Neural crest cell (in vitro differentiated cells): ENCODE measurements at places on chromosomes 1 and 21.

- DNase-seq = no peak
Observed at GRCh38 chr1:209526137-209526536, 57.4 kb upstream of the CAMK1G start.

DNA sequence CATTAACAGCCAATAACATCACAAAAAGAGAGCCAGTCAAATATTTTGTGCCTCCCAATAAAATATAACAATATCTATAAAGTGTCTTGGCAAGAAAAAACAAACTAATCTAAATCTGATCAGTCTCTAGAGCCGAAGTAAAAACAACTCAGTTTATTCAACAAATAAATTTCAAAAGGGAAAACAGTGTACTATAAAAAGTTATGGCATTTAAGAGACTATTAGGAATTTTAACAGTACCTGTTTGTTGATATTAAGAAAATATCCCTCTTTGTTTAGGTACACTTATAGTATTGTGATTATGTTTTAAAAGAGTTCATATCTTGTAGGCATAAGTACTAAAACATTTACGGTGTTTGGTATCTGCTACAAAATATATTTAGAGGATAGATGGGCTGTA, 36.6 kb upstream of the C1orf53 start:
- no peak for DNase-seq

DNA sequence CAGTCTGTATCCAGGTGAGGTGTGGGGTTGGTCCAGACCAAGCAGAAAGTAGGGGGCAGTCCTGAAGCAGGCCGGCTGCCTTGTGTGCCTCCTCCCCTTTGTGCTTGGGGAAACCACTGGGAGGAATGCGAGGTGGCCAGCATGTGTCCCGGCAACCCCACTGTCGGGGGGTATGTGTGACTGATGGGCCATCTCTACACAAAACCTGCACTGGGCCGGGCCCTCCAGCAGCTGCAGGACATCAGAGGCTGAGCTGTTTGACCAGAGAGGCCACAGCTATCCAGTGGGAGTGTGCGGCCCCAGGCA, 33.3 kb downstream of the TMEM51 start:
- DNase-seq = no peak

DNA sequence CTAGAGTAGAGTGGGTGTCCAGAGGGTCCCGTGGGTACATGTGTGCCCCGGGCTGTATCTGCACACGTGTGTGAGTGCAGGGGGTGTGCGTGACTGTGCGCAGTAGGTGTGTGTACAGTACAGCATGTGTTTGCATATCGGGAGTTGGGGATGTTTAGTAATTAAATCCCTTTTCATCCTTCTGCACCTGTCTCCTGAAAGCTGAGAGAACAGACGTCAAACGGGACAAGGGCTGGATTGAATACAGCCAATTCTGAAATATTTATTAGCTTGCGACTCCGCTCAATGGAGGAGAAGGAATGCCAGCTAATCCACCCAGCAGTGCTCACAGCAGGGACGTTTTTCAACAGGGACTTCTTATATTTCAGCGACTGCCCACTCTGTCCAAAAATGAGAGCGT, 44.7 kb upstream of the CASZ1 start:
- DNase-seq = no peak

GRCh38 chr1:98472878-98473277, 188.6 kb upstream of the SNX7 start:
- no peak for DNase-seq

GRCh38 chr1:54267815-54268761, 68.1 kb downstream of the MRPL37 start:
- DNase-seq = no peak

- no peak for DNase-seq
Observed at GRCh38 chr1:221637641-221638041, 104.2 kb downstream of the DUSP10 start.

- DNase-seq = no peak
Observed at GRCh38 chr1:27833470-27833869, 2.9 kb downstream of the PPP1R8 start.

GRCh38 chr21:18894387-18894786, 490.8 kb upstream of the TMPRSS15 start:
- DNase-seq = no peak

DNA sequence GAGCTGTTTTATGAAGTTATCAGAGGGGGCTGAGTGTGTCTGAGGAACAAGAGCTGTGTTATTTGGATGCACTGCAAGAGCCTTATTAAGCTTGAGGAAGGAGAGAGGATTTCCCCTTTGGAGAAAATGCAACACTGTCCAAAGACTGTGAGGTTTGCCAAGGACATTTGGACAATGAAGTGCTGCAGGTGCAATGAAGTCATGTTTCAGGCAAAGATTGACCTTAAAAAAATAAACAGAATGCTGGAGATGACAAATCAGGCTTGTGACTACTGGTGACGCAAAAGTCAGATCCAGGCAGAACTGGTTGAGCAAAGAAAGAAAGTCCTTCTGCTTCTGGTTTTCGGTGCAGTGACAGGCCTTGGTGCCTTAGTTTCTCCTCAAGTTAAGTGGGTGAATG, 125.2 kb upstream of the KIAA0040 start:
- DNase-seq = no peak

DNA sequence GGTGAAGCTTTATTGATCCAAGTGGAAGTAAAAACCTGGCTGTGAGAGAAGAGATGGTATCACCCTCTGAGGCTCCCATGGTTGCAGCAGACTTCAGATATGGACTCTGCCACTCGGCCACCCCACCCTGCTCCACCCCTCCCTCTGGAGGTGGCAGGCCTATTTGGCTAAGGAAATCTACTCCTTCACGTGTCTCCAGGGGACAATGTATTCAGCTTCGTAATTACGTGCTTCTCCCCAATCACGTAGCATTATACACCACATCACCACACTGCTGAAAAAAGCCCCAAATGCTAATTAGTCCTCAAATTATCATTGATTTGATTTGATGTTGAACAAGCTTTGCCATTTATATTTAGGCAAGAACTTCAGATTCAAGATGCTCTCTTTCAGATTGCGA, 220.7 kb downstream of the OMA1 start:
- no peak for DNase-seq

DNA sequence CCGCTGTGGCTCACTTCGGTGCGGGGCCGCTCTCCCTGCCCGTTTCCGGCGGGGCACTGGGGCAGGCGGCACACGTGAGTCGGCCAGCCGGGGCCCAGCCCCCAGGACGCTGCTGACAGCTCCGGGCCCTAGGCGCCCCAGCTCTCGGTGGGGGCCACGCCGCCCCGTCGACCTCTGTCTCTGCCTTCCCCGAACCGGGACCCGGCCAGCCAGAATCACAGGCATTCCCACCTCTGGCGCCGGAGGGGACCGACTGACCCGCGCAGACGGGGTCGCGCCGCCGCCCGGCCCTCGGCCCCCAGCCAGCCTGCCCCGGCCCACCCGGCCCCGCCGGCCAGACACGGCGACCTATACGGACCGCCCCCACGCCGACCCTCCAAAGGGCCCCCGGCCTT, 755 bp downstream of the SCMH1 start:
- DNase-seq = no peak

DNA sequence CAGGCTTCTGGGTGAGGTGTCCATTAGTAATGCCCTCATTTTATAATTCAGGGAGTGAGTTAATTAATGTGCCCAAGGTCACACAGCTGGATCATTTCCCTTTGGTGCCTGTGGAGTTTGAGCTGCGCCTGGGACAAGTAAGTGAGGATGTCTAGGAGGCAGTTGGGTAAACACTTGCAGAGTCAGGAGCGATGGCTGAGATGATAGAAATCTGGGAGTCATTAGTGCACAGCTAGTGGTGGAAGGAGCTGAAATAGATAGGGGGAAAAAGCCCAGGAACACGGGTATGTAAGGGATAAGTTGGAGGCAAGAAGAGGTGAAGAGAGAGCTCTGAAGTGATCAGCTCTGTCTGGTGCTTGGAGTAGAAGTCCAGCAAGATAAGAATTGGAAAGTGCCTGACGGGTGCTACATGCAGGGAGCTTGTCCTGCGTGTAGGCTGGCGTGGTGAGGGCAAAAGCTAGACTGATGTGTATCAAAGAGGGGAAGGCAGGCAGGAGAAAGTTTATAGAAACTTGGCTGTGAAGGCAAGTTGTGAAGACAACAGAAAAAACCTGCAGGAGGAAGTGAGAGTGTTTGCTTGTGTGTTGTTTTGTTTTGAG, 1.7 kb upstream of the SCAF4 start:
- no peak for DNase-seq

GRCh38 chr1:94947437-94947836, 20.5 kb upstream of the CNN3 start:
- no peak for DNase-seq

DNA sequence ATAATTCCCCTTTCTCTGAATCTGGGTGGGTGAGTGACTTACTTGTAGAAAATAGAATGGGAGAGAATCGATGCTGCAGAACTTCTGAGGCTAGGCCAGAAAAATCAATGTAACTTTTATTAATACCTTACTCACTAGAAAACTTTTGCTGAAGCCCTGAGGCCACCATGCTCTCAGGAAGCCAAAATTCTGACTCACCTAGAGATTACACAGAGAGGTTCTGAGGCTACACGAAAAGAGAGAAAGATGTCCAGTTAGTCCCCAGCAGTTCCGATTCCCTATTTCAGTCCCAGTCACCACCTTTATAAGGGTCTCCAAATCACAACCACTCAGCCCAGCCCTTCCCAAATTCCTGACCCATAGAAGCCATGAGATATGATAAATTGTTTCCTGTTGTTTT, 135.2 kb downstream of the NTPCR start:
- DNase-seq = no peak

GRCh38 chr1:228275430-228276173, 67.8 kb downstream of the OBSCN start:
- DNase-seq = peak; percentile 77

GRCh38 chr1:175369696-175370095, 177.1 kb upstream of the KIAA0040 start:
- no peak for DNase-seq

GRCh38 chr1:17654519-17654918, 100.6 kb upstream of the ACTL8 start:
- DNase-seq = no peak

GRCh38 chr1:241408170-241408569, 51.2 kb upstream of the RGS7 start:
- no peak for DNase-seq

- no peak for DNase-seq
Observed at GRCh38 chr1:43545339-43545694, 14.6 kb downstream of the PTPRF start.

- no peak for DNase-seq
Observed at GRCh38 chr1:54371942-54372275, 34.3 kb downstream of the SSBP3 start.

DNA sequence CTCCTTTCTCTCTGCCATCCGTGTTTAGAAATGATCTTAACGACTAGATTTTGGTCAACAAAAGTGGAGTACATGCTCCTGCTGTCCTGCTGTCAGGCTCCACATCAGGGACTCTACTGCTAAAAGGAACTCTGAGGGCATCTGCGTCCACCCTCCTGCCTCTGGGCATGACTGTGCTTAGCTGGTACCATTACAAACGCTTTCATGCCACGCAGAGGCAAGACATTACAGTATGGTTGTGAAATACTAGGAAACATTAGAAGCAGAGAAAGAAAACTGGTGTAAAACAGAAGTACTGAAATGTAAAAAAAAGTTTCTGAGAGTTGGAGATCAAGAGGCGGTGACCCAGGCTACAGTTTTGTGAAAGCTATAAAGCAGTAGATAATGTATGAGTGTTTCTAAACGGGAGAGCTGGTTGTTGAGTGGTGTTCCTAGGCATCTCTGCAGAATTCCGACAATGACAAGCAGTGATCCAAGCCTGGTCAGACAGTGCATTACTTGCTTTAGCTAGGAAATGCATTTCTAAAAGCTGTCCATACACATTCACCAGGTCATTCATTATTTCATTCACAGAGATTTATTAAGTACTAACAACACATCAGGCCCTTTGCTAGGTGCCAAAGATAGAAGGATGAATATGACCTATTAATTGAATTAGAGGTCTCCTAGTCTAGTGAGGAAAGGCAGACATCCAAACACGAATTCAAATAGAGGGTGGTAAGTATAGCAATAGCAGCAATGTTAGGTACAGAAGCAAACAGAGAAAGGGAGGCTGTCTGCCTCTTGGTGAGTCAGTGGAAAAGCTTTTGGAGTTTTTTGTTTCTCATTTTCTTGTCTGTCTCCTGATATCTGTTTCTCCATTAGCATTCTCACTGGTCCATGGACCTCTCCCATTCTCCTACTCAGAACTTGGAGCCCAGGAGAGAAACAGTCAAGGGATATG, 401.9 kb downstream of the LMO4 start:
- DNase-seq = no peak

GRCh38 chr1:998745-998994, 1.2 kb downstream of the HES4 start:
- no peak for DNase-seq

- no peak for DNase-seq
Observed at GRCh38 chr1:62398377-62398776, 38.5 kb upstream of the USP1 start.

GRCh38 chr1:76293831-76294230, 219.3 kb downstream of the ST6GALNAC3 start:
- no peak for DNase-seq

GRCh38 chr1:171166361-171166760, 18.7 kb upstream of the FMO2 start:
- DNase-seq = no peak

DNA sequence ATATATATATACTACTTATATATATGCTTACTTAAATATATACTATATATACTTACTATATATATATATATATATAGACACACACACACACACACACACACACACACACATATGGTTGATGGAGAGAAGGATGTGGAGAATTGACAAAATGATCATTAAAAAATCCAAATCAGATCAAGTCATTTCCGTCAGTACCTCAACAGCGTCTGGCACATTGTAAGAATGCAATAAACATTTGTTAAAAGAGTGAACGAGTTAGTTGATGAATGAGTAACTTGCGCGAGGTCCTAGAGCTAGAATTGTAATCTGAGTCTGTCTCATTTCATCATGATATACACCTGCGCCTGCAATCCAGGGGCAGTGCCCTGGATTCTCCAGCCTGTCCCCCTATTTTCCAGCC, 243.0 kb upstream of the MAP1LC3C start:
- no peak for DNase-seq

GRCh38 chr1:8006037-8006963, 19.8 kb downstream of the ERRFI1 start:
- no peak for DNase-seq

DNA sequence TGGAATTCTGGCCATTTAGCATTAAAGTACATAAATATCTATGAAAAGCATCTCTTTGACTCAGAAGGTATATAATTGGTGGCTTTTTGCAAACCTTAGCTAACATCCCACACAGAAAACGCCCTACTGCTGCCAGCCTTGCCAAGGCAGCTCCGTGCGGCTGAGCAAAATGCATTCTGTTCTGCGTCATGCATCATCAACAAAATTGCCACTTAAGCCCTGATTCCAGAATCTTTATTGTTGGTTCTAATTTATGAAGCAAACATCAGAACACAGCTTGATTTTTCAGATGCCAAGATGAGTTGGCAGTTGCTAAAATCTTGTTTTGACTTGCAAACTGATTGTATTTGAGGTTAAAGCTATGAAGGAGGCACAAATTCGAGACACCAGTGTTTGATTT, 314.9 kb upstream of the DEPDC1 start:
- DNase-seq = no peak

DNA sequence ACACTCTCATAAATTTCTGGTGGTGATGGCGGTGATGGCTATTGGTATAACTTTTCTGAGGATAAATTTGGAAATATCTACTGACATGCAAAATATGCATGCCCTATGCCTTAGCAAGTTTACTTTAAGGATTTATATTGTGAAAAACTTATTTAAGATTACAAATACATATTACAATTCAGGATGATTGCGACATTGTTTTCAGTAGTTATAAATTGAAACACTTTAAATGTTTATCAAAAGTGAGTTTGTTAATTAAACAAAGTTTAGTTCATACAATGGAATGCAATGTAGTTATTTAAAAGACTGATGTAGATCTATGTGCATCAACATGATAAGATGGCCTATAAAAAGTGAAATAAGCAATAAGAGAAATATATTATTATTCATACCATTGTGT, 331.3 kb upstream of the NR5A2 start:
- DNase-seq = no peak
